ENCODE measurements at places on chromosomes 1 and 21.

GRCh38 chr1:18948048-18948912 is 8.2 kb downstream of the IFFO2 start:
- no peak for DNase-seq

DNA sequence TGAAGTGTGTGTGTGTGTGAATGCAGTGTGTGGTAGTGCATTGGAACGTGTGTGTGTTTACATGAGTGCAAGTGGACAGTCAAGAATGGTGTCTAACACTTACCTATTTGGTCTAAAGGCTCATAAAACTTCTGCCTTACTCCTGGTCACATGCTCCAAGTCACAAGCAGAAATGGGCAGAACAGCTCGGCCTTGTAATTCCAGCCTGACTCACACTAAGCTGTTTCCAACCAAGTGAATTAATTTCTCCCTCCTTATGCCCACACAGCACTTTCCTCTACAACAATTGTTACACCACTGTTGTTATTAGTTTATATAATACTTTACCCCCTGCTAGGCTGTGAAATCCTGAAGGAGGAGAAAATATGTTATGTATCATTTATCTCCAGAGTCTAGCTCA is 43.8 kb downstream of the DDR2 start:
- DNase-seq, result no peak

- no peak for DNase-seq
These were observed 43.1 kb downstream of the SKI start for GRCh38 chr1:2271211-2271721.

DNA sequence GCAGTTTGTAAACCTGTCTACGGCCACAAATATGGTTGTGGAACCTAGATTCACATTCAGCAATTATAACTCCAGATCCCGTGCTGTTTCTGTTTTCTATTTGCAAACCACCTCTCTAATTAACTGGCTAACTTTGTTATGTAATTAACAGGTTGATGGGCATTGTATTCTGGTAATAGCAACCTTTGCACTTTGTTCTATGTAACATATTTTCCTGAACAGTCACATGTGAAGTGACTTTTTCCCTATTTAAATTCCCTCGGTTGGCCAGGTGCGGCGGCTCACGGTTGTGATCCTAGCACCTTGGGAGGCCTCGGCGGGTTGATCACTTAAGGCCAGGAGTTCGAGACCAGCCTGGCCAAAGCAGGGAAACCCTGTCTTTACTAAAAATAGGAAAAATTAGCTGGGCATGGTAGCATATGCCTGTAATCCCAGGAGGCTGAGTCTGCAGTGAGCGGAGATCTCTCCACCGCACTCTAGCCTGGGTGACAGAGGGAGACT is 1.4 kb downstream of the ACADM start:
- DNase-seq, result no peak

- no peak for DNase-seq
These were observed 4.1 kb downstream of the SLFNL1 start for GRCh38 chr1:41017141-41018017.

Data from stimulated activated CD4-positive, alpha-beta T cell treated with anti-CD3 and anti-CD28 coated beads, Interleukin-4, amount 100 ng/mL, for 48 hours (primary cell).